Thoracic aorta (tissue), 2 donors: ENCODE measurements at places on chromosomes 6 and 20.

- DNase-seq = no peak
- H3K27me3 ChIP-seq = no peaks in the 10 kb centered on the region
- peak overlapping the region; percentile 97 for H3K27ac ChIP-seq
- peak overlapping the region; percentile 81 for H3K4me3 ChIP-seq
- peaks cover 10% of the 10 kb centered on the region for H3K4me1 ChIP-seq
These were observed 15.4 kb downstream of the FOXC1 start for GRCh38 chr6:1624851-1625781.

DNA sequence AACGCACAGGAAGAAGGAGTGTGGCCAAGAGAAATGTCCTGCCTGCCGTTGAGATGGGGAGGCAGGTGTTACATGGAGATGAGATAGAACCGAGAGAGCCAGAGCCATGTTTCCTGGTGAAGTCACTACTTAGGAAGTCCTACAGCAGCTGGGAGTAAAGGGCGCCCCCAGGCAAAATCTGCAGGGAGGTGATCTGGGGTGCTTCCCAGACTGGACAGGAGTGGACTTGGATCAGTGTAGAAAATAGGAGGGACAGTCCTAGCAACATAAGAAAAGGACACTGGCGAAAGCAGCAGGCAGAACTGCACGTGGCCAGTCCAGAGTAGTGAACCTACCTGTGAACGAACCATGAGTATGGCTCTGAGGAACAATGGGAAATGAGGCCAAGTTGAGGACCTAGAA is 85.3 kb downstream of the CD164 start:
- H3K27ac ChIP-seq = peak overlapping the region; percentile 91
- no peaks in the 10 kb centered on the region for H3K36me3 ChIP-seq
- H3K4me3 ChIP-seq = no peak overlapping the region
- H3K27me3 ChIP-seq = no peaks in the 10 kb centered on the region

GRCh38 chr6:137926207-137926731 is 59.2 kb downstream of the TNFAIP3 start:
- no peak for DNase-seq
- H3K27me3 ChIP-seq = no peaks in the 10 kb centered on the region
- no peaks in the 10 kb centered on the region for H3K36me3 ChIP-seq
- H3K4me3 ChIP-seq = no peak overlapping the region

GRCh38 chr6:41546475-41546865 is 289 bp downstream of the FOXP4 start:
- H3K4me3 ChIP-seq = peak overlapping the region; percentile 97
- peak overlapping the region; percentile 74 for H3K27ac ChIP-seq
- H3K27me3 ChIP-seq = no peaks in the 10 kb centered on the region
- H3K4me1 ChIP-seq = peaks cover 6% of the 10 kb centered on the region

GRCh38 chr6:170110201-170111140 is 180.4 kb downstream of the DLL1 start:
- no peaks in the 10 kb centered on the region for H3K4me1 ChIP-seq
- no peaks in the 10 kb centered on the region for H3K27me3 ChIP-seq
- no peaks in the 10 kb centered on the region for H3K36me3 ChIP-seq
- H3K27ac ChIP-seq = no peak overlapping the region
- DNase-seq = no peak

DNA sequence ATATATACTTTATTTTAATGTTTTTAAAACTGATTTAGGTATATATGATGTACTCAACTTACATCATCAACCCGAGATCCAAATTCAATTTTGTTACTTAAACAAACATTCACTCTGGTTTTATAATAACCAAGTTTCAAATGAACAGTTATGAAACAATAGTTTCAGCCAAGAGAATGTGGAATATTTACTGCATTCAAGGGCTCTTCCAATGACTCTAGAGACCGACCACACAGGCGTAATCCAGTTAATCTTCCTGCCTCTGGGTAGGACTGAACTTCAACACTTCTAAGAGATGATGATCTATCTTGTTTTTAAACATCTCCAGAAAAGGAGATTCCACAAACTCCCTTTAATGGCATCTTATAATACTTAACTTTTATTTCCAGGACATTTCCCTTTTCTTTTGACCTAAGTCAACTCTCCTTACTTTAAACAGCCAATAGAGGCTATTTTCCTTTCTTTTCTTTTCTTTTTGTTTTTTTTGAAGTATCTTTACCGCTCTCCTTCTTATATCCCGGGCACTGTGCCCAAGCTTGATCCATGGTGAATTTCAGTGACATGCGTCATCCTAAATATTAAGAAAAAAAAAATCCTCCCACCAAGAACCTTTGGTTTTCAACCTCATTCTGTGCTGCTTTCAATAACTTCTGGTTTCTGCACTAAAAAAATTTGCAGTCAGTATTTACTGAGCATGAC is 110.1 kb downstream of the KIF13A start:
- H3K36me3 ChIP-seq = no peaks in the 10 kb centered on the region
- no peak overlapping the region for H3K4me3 ChIP-seq
- H3K27me3 ChIP-seq = no peaks in the 10 kb centered on the region
- no peak for DNase-seq
- H3K27ac ChIP-seq = no peak overlapping the region

GRCh38 chr20:3890999-3891929 is 2.1 kb downstream of the PANK2 start:
- peaks cover 46% of the 10 kb centered on the region for H3K4me1 ChIP-seq
- H3K36me3 ChIP-seq = no peaks in the 10 kb centered on the region
- H3K27me3 ChIP-seq = no peaks in the 10 kb centered on the region
- H3K4me3 ChIP-seq = peak overlapping the region; percentile 89
- DNase-seq = no peak
- H3K27ac ChIP-seq = peak overlapping the region; percentile 98

- H3K4me1 ChIP-seq = no peaks in the 10 kb centered on the region
- H3K4me3 ChIP-seq = no peak overlapping the region
- H3K27ac ChIP-seq = no peak overlapping the region
- no peaks in the 10 kb centered on the region for H3K27me3 ChIP-seq
- H3K36me3 ChIP-seq = no peaks in the 10 kb centered on the region
These were observed 46.0 kb downstream of the GTF2H5 start for GRCh38 chr6:158213925-158214674.

- DNase-seq = no peak
- no peaks in the 10 kb centered on the region for H3K36me3 ChIP-seq
- no peaks in the 10 kb centered on the region for H3K4me1 ChIP-seq
- no peak overlapping the region for H3K27ac ChIP-seq
These were observed 446.7 kb downstream of the BMP2 start for GRCh38 chr20:7214081-7214740.
